ENCODE measurements at places on chromosomes 13 and 19.

DNA sequence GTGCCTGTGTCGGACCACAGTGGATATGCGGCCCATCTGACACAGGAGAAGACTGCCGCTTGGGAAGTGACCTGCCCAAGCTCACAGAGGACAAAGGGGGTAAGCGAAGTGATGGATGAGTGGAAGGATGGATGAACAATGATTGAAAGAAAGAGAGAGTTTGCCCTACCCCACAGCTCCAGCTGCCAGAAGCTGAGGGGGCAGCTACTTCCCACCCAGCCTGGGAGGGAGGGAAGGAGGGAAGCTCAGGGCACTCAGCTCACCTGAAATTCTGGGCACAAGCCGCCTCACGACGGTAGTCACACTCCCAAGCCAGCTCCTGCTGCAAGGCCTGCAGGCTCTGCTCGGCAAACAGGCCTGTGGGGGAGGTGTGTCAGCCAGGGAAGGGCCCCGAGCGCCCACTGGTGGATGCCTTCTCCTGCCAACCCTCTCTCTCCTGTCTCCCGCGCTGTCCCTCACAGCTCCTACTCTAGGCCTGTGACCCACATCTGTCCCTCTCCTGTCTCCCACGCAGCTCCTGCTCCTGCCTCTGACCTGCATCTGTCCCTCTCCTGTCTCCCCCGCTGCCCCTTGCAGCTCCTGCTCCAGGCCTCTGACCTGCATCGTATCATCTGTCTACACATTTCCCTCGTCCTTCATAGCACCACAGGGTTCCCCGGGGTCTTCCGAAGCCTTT lies 12.0 kb upstream of the NUMBL start:
- peaks cover 20% of the 10 kb centered on the region for H3K36me3 ChIP-seq
- no peak for DNase-seq
- H3K4me1 ChIP-seq: no peaks in the 10 kb centered on the region
- H3K27me3 ChIP-seq: no peaks in the 10 kb centered on the region
- no peak overlapping the region for H3K4me3 ChIP-seq

GRCh38 chr19:11242864-11243797 lies 3.7 kb downstream of the ANGPTL8 start:
- no peak overlapping the region for H3K27ac ChIP-seq
- DNase-seq: peak; percentile 94
- H3K4me1 ChIP-seq: peaks cover 6% of the 10 kb centered on the region

DNA sequence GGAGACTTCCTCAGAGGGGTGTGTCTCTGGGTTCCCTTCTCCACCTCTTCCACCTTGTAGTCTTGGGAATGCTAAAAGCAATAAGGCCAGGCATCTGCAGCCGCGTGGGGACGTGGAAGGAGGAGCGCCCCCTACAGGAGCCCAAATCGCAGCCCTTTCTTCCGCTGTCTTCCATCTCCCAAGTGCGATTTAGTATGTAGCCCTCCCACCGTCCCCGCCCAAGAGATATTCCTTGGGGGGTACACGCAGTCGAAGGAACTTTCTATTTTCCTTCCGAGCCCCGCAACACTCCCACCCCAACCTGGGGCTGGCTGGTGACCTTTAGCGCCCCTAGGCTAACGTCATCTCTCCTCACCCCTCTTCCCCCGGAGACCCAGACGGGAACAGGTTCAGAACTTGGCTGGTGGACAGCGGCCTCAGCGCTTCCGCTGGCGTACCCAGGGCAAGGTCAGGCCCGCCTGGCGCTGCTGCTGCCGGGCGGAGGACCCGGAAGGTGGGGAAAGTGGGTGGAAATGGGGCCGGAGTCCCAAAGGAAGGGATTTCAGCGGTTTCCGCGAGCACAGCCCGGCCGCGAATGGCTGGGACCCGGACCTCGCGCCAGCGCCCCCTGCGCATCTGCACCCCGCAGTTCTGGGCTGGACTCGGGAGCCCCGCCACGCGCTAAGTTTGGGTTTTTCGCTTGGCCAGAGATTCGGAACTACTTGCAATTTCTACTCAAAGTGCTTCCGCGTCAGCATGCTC lies 2.1 kb upstream of the PCDH8 start:
- H3K4me1 ChIP-seq: peaks cover 22% of the 10 kb centered on the region
- no peak overlapping the region for H3K27ac ChIP-seq
- H3K4me3 ChIP-seq: peak overlapping the region; percentile 51
- peaks cover 67% of the 10 kb centered on the region for H3K27me3 ChIP-seq
- H3K36me3 ChIP-seq: peaks cover 7% of the 10 kb centered on the region

- no peak overlapping the region for H3K4me3 ChIP-seq
- no peak for DNase-seq
- H3K27me3 ChIP-seq: no peaks in the 10 kb centered on the region
- peaks cover 83% of the 10 kb centered on the region for H3K4me1 ChIP-seq
- H3K36me3 ChIP-seq: no peaks in the 10 kb centered on the region
These were observed 117.7 kb upstream of the KLF12 start for GRCh38 chr13:74251778-74252519.

DNA sequence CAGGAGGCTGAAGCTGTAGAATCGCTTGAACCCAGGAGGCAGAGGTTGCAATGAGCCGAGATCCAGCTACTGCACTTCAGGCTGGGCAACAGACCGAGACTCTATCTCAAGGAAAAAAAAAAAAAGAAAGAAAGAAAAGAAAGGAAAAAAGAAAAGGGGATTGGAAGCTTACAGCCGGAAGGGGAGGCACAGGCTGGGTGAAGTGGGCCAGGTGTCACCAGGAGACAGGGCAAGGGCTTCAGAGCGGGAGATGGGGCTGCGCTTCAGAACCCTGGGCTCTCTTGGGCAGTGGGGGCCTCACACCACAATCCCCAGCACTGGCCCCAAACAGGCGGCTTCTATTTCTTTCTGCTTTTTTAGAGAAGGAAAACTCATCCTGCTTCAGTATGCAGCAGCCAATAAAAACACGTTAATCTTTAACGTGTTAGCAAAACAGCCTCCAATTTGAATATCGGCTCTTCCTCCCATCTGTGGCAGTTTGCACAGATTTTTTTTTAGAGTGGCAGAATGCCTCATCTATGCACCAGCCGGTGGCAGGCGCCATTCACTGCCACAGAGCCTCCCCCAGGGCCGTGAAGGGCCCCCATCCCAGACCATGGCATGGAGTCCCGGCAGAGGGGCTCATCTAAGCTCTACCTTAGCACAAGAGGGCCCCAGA lies 46.6 kb upstream of the C19orf12 start:
- DNase-seq: no peak
- peaks cover 3% of the 10 kb centered on the region for H3K27me3 ChIP-seq
- H3K4me1 ChIP-seq: no peaks in the 10 kb centered on the region
- no peaks in the 10 kb centered on the region for H3K36me3 ChIP-seq

Measured in activated naive CD8-positive, alpha-beta T cell treated with anti-CD3 and anti-CD28 coated beads, Interleukin-2, amount 50 U/mL, for 24 hours (primary cell).